ENCODE measurements at places on chromosomes 7 and 10. TPM values are rescaled to one million over a fixed set of nuclear protein-coding genes. Genes with fewer than 3 reads are reported as not detected.

GRCh38 chr10:22714479-22715289 is at the start of gene PIP4K2A:
Gene PIP4K2A, minus strand, starts transcription at chr10:22714578. Its CDS starts 252 bp downstream, at chr10:22714326.
- DNase-seq: peak; percentile 43

- no peak for DNase-seq
Observed at GRCh38 chr10:86522510-86522855, 891 bp upstream of the WAPL start.

GRCh38 chr10:110209926-110210673 is 2.7 kb downstream of the MXI1 start:
- no peak for DNase-seq

DNA sequence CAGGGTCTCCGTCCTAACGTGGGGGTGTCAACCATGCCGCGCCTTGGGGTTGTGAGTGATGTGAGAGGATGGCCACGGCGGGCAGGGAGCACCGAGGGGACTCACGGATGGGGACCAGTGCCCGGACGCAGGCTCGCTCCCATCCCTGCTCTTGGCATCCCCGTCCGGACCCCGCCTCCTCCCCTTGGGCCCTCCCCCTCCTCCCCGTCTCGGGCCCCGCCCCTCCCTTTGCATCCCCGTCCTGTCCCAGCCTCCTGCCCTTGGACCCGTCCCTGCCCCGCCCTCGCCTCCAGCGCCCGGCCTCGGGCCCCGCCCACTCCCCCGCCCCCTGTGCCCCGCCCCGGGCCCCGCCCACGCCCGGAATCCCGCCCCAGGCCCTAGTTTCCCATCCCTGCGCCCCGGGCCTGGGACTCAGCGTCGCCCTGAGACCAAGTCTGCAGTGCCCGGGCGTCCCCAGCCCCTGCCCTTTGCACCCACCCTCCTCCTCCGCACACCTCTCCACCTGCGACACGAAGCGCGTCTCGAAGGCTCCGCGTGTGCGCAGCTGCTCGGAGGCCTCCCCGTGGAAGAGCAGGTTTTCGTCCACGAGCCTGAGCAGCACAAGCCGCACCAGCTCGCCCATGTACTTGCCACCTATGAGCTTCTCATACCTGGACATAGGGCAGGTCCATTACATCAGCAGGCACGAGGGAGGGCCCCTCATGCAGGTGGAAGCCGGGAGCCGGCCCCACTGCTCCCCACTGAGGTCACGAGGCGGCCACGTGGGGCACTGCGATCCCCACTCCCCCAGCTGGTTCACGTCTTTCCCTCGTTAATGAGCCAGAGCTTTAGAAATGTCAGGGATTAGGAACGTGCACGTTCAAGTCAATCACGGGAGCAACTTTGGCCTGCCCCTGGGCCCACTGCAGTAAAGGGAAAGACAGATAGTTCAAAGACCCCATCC is 5.1 kb upstream of the MYL7 start:
- peak; percentile 55 for DNase-seq

DNA sequence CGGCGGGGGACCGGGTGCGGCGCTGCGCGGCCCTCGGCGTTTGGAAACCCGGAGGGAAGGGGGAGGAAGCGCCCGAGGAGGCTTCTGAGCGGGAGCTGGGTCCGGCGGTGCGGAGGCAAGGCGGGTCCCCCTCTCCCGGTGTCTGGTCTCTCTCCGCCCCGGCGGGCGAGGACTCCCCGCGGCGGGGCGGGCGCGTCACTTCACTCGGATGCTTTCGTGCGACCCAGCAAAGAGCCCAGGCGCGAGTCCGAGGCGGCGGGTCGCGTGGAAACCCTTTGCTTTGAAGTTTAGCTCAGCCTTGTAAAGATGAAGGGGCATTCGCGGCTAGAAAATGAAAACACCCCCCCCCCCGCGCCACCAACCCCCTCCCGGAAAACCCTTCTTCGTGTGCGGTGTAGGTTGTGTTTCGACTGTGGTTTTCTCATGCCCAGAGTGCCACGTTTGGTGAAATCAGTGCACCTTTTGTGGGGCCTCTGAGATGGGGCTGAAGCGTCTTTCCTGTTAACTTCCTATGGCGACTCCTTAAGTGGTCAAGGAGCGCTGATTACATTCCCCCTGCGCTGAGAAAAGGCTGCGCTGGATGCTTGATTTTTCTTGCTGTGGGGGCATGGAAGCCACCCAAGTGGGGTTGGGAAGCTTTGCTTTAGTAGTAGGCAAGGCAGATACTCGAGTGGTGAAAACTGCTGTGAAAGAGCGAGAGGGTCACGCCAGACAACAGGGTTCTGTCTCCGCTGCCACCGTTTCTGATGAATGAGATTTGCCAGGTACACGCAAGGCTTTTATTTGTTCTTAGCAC is 876 bp downstream of the GNAI1 start:
- DNase-seq: no peak

DNA sequence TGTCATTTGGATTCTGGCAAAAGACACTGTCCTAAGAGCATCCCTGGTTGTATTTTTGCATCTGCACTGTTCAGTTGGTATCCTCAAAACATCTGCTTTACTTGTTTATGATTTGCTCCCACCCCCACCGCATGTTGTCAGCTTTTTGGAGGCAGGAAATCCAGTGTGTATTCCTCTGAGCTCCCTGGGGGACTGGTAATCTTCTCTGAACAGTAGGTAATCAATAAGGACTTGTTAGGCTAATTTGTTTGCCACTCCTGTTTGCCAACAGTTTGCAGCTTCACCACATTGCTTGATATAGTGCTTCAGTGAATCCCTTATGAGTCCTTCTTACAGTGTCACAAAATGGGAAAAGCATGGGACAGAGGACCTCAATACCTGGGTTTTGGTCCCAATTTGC is 49.1 kb downstream of the FEZF1 start:
- DNase-seq: no peak

DNA sequence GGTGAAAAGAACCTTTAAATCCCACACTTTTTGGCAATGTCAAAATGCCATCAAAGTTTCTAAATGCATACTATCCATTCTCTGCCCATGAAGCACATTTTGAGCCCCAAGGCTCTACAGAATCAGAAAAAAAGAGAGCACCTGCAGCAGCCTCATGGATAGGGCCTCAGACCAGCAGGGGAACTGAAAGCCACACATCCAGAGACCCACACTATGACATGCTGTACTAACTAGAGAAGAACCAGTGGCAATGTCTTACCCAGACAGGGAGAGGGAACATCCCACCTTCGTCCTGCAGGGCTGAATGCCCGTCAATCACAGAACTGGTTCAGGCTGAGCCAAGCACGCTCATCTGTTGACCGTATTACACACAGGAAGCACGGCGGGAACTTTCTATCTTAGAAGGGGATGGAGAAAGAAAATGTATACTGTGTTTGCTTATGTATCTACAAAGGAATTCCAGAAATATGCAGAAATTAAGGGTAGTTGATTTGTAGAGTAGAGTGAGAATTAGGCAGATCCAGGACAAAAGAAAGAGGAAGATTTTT is 237.2 kb downstream of the GLI3 start:
- no peak for DNase-seq

DNA sequence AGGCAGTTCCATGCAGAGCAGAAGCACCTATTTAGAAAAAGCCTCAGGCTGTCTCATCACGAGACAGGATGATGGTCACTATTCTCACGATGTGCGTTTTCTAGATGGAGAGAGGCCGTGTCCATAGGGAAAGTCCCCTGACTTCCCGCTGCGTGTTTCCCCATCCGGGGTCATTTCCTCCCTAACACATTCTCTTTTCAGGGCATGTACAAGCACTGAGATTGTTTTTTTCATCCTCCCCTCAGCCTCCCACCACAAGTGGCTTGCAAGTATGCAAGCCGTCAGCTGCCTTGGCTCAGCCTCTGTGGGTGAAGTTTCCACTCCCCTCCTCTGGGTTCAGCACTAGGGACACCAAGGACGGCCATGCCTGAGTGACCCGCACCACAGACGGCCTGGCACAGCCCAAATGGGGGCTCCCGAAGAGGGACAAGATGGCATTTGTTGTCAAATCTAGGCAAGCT is 2.7 kb upstream of the CALML5 start:
- no peak for DNase-seq

GRCh38 chr7:47153058-47153457 is 428.9 kb downstream of the TNS3 start:
- no peak for DNase-seq

DNA sequence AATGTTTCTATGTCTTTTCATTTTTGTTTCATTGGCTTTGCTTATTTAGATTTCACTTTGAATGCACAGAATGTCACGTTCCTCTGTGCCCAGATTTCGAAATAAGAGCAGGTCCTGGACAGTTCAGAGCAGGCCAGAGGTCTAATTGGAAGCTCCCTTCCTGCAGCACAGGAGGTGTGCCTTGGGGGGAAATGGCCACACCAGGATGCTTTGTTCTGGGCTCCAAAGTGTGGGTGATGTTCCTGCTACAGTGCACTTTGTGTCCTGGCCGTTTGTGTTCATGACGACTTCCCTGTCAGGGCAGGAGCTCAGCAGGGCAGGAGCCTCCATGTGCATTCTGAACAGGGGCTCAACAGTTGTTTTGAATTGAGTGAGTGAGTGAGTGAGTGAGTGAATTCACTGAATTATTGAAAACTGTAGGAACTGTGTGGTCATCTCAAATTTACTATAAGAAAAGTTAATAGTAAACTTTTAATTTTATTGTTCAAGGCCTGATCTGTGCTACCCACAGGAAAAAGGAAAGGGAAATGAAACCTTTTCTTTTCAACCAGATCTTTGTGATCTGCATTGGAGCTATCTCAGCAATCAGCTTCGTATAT is 109.5 kb upstream of the GJD4 start:
- no peak for DNase-seq

DNA sequence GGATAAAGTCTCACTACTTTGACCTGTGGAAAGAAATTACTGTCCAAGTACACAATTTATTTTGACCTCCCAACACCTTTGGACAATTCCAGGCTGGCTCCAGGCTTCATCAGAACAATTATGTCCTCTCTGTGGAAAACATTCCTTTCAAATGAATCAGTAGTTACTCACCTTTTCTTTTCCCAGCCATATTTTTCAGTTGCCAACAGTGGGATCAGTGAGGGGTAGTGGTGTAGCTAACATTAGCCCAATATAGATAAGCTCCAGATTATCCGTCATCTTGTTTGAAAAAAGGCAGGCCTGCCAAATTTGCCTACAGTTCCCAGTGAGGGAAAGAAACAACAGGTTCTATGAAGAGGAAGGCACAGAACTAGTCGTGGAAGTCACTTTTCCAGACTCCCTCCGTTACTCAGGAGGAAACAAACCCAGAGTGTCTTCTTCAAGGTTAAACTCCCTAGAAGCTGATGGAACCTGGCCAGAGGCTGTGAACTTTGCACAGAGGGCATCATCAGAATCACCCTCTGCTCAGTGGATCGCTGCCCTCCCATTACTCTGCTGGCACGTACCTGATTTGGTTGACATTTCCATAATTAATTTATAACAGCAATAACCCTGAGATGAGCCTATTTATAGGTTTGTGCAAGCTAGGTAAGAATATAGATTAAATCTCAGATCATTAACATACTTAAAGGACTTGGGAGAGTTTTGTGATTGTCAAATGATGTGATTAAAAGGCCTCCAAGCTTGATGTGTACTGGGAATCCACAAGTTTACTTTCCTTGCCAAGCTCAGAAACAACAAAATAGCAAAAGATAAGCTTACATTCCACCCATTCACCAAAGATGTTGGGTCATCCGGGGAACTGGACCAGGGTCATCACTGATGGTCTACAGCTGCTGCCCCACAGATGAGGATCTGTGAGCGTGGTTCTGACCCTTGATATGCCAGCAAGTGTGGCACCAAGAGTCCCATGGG is 654.6 kb upstream of the GALNT17 start:
- no peak for DNase-seq

DNA sequence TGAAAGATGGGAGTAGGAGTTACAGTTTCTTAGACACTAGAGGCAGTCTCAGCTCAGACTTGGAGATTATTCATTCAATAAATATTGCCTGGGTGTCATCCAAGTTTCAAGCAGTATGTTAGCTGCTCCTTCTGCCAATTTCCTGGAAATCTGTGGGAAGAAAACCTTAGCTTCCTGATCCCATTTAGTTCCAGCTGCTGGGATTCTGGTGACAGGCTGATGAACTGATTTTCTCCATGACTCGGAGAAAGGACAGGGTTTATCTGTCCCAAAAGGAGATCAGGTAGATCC is 95.8 kb downstream of the CLEC2L start:
- DNase-seq: no peak

GRCh38 chr7:104993217-104993862 is 20.7 kb upstream of the KMT2E start:
- no peak for DNase-seq

- no peak for DNase-seq
Observed at GRCh38 chr7:158959021-158959717, 102.8 kb downstream of the DYNC2I1 start.

DNA sequence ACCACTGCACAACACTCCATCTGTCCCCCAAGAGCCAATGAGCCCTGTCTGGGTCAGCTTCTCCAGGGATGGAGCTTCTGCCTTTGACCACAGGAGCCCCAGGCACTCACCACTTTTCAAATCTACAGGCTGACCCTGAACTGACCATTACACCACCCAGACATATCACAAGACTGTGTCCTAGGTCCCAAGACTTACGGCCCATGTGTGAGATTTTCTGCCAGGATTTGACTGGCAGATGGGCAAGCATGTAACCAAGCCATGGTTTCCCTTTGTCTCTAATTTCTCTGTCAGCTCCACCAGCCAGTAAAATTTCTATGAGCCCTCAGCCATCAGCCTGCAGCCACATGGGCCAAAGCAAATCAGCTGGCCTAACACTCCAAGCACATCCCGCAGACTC is 92.5 kb downstream of the SH3PXD2A start:
- DNase-seq: no peak

Gene PIK3AP1
- 7.1 TPM for total RNA-seq

Gene PILRA
- total RNA-seq: 10.9 TPM

Gene PRPS1L1
- not detected for total RNA-seq

Gene BICC1
- total RNA-seq: 28.8 TPM

Gene CLEC5A
- 4.2 TPM for total RNA-seq

Gene ZNF22
- 27.9 TPM for total RNA-seq

Gene RNF32
- total RNA-seq: 0.42 TPM

Gene GIMAP2
- 22.0 TPM for total RNA-seq

Gene RHOBTB1
- total RNA-seq: 5.9 TPM
